GM13977 (cell line): ENCODE measurements at places on chromosomes 7 and 10.

GRCh38 chr7:158252837-158253669, 334.6 kb downstream of the PTPRN2 start:
- DNase-seq = no peak

DNA sequence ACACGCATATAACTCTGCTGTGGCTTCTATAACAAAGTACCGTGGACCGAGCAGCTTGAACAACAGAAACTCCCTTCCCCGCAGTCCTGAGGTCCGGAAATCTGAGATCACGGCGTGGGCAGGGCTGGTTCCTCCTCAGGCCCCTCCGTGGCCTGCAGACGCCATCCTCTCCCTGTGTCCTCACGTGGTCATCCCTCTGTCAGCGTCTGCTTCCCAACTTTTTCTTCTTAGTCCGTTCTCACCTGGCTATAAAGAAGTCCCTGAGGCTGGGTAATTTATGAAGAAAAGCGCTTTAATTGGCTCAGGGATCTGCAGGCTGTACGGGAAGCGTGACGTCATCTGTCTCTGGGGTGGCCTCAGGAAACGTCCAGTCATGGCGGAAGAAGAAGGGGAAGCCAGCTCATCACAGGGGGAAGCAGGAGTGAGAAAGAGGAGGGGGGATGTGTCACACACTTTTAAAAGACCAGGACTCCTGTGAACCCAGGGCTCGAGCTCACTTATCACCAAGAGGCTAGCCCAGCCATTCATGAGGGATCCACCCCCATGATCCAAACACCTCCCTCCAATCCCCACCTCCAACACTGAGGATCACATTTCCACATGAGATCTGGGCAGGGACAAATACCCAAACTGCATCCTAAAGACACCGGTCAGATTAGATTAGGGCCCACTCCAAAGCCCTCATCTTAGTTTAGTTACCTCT, 91.2 kb upstream of the INSIG1 start:
- DNase-seq = peak; percentile 72

DNA sequence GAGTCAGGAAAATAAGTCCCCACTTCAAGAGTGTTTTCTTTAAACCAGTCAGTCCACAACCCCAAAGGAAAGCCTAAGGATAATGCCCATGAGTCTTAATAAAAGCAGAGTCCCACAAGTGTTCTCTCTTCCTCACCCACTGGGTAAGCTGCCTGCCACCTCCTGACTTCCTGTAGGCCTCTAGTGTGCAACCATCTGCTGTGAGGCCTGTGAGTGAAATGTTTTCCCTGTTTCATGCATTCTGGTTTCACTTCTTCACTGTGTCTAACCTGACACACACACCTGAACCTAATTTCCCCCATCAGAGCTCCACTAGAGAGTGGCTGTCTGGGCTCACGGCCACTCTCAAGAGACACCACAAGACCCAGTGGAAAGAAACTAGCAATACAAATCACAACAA, 38.9 kb upstream of the GDF10 start:
- peak; percentile 59 for DNase-seq

- no peak for DNase-seq
Observed at GRCh38 chr10:72097448-72098300, 9.3 kb upstream of the SPOCK2 start.
